Mesendoderm (in vitro differentiated cells): ENCODE measurements at places on chromosomes 1 and 21.

DNA sequence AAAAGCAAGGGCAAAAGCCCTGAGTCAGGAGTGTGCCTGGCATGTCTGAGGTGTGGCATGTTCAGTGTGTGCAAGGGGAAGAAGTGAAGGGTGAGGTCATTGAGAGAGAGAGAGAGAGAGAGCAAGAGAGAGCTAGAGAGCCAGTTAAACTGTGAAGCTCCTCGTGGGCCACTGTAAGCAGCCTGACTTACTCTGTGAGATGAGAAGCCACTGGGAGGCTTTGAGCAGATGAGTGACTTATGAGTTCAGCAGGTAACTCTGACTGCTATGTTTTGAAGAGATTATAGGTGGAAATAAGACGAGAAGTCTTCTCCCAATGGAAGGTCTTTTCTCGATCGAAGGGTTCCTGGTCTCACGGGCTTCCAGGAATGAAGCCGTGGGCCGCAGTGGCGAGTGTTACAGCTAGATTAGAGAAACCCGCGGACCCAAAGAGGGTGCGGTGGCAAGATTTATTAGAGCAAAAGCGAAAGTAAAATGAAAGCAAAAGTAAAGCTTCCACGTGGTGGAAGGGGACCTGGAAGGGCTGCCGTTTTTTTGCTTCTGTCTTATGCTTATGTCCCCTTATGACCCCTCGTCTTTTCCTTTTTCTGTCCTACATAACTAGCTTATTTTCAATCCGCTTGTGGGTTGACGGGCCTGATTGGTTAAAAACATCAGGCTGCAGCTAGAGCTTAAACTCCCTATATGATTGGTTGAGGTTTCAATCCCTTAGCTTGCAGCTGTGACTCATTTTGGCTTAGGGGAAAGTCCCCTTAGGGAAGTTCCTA is 323.1 kb upstream of the FAM78B start:
- H3K4me1 ChIP-seq: no peaks in the 10 kb centered on the region
- H3K4me3 ChIP-seq: no peak overlapping the region
- H3K27me3 ChIP-seq: no peaks in the 10 kb centered on the region

- no peak overlapping the region for H3K27ac ChIP-seq
- no peaks in the 10 kb centered on the region for H3K4me1 ChIP-seq
- H3K36me3 ChIP-seq: no peaks in the 10 kb centered on the region
- DNase-seq: peak; percentile 10
- no peaks in the 10 kb centered on the region for H3K27me3 ChIP-seq
Observed at GRCh38 chr21:14863745-14864210, 201.0 kb downstream of the NRIP1 start.

- no peak overlapping the region for H3K27ac ChIP-seq
- H3K4me3 ChIP-seq: no peak overlapping the region
- H3K36me3 ChIP-seq: no peaks in the 10 kb centered on the region
Observed at GRCh38 chr1:116257341-116257767, 115.7 kb upstream of the ATP1A1 start.

DNA sequence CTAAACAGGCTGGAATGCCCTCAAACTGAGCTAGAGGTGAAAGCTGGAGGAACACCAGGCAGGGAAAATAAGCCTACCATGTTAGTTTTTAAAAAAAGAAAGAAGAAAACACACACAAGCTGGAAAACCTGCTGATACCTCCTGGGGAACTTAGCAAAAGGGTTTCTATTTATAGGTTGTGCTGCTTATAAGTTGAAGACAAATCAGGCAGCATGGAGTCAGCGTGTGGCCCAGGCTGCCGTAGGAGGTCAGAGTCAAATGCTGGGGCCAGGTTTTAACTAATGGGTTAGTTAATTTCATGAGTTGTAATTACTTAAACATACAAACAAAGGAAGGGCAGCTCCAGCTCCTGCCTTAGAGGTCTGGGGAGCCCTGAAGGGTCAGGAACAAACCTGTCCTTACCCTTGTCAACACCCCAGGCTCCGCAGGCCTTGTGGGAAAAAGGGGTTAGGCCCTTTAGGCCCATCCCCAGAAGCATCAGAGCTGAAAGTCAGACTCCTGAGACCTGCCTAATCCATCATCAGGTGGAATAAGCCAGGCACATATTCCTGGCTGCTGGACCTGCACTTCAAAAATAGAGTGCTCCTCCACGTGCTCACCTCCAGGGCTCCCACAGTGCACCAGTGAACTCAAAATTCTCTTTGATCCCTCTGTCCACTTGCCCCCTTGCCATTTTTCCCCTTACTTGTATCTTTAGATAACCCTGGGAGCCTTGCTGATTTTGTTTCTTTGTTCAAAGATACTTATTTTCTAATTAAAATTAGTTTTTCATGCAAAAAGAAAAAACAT is 59.7 kb downstream of the BRINP2 start:
- no peaks in the 10 kb centered on the region for H3K27me3 ChIP-seq
- no peak for DNase-seq
- H3K4me1 ChIP-seq: no peaks in the 10 kb centered on the region
- no peak overlapping the region for H3K4me3 ChIP-seq

- no peak for DNase-seq
- no peaks in the 10 kb centered on the region for H3K27me3 ChIP-seq
- H3K4me3 ChIP-seq: no peak overlapping the region
Observed at GRCh38 chr1:92340154-92340553, 41.3 kb downstream of the RPAP2 start.

DNA sequence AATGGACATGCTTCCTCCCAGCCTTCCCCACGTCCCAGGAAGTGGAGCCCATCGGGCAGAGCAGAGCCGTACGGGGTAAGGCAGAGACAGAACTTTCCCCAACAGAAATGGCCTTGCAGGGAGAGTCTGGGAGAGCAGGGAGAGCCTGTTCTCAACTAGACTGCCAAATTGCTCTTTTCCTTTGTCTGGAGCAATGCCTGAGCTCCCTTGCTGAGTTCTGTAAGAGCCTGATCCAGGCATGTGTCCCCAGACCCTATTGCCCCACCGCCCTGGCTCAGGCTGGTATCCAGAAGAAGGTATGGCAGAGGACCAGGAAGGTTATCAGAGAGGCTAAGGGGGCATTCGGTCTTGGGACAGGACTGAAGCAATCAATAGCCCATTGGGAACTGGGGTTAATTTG is 79.9 kb downstream of the TMEM53 start:
- H3K27ac ChIP-seq: no peak overlapping the region
- no peaks in the 10 kb centered on the region for H3K4me1 ChIP-seq
- no peaks in the 10 kb centered on the region for H3K36me3 ChIP-seq
- no peak overlapping the region for H3K4me3 ChIP-seq
- no peaks in the 10 kb centered on the region for H3K27me3 ChIP-seq
- DNase-seq: no peak

DNA sequence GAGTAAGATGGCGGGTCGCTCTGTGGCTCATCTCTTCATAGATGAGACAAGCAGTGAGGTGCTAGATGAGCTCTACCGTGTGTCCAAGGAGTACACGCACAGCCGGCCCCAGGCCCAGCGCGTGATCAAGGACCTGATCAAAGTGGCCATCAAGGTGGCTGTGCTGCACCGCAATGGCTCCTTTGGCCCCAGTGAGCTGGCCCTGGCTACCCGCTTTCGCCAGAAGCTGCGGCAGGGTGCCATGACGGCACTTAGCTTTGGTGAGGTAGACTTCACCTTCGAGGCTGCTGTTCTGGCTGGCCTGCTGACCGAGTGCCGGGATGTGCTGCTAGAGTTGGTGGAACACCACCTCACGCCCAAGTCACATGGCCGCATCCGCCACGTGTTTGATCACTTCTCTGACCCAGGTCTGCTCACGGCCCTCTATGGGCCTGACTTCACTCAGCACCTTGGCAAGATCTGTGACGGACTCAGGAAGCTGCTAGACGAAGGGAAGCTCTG is 2.4 kb downstream of the TNFAIP8L2 start:
- no peak overlapping the region for H3K27ac ChIP-seq
- no peak overlapping the region for H3K4me3 ChIP-seq
- no peaks in the 10 kb centered on the region for H3K27me3 ChIP-seq
- peak; percentile 57 for DNase-seq
- no peaks in the 10 kb centered on the region for H3K4me1 ChIP-seq
- no peaks in the 10 kb centered on the region for H3K36me3 ChIP-seq

DNA sequence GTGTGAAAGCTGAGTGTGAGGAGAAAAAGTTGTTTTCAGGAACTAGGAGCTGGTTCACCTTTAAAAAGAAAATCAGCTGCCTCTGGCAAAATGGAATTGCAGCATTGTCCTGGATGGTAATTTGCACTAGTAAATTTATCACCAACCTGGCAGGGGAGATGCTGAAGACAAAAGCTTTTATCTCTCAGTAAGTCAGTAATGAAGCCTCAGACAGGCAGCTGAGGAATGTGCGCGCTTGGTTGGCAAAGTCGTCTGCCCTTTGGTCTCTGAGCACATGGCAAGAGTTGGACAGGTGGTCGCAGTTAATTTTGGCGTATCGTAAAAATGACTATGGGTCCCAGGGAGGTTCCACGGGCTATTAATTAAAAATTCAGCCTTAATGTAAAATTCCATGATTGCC is 131.9 kb downstream of the BACH1 start:
- peak; percentile 79 for DNase-seq
- no peaks in the 10 kb centered on the region for H3K36me3 ChIP-seq
- H3K27ac ChIP-seq: peak overlapping the region; percentile 72

- no peak for DNase-seq
- H3K27ac ChIP-seq: no peak overlapping the region
- no peak overlapping the region for H3K4me3 ChIP-seq
- no peaks in the 10 kb centered on the region for H3K27me3 ChIP-seq
Observed at GRCh38 chr21:18989953-18990495, 586.4 kb upstream of the TMPRSS15 start.

DNA sequence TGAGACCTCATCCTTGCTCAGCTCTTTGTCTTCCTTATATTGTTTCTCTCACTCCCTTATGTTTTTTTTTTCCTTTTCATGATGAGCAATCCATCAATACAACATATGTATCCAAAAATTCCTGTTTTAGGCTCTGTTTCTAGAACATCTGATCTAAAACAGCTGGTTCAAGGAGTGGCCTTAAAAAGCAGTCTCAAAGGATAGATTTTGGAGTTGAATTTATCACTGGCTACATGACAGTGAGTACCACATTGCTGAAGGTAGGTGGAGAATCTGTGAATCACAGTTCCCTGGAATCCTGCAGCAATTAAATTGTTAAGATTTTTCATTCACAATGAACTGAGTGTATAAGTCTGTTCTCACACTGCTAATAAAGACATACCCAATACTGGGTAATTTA is 155.8 kb upstream of the ADAMTS5 start:
- no peaks in the 10 kb centered on the region for H3K27me3 ChIP-seq
- no peak for DNase-seq
- H3K27ac ChIP-seq: no peak overlapping the region
- no peak overlapping the region for H3K4me3 ChIP-seq
- H3K4me1 ChIP-seq: no peaks in the 10 kb centered on the region

GRCh38 chr1:3774276-3774945 is 1.9 kb downstream of the SMIM1 start:
- no peak for DNase-seq
- no peaks in the 10 kb centered on the region for H3K4me1 ChIP-seq
- no peaks in the 10 kb centered on the region for H3K36me3 ChIP-seq
- H3K27ac ChIP-seq: no peak overlapping the region
- no peaks in the 10 kb centered on the region for H3K27me3 ChIP-seq

DNA sequence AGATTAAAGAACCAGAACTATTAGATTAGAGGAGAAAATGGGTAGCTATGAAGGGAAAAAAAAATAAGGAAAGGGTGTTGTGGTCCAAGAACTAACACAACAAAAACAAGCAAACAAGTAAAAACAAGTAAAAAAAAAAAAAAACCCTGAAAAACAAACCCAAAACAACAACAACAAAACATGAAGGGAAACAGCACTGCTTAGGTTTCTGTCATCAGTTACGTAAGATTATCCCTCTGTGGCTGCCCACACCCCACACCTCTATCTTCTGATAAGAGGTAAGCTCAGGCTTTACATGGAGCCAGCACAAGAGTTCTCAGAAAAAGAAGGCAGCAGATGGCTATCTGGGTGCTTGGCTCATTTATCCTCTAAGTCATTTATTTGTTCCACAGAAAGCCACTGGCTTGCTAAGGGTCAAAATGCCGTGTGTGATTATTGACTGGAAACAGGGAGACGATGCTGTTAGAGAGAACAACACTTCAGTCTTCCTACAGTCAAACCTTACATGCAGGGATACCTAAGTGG is 57.5 kb downstream of the KIAA0319L start:
- no peaks in the 10 kb centered on the region for H3K36me3 ChIP-seq
- H3K4me1 ChIP-seq: no peaks in the 10 kb centered on the region
- H3K27ac ChIP-seq: no peak overlapping the region
- no peaks in the 10 kb centered on the region for H3K27me3 ChIP-seq
